ENCODE measurements at places on chromosomes 5 and 9.

DNA sequence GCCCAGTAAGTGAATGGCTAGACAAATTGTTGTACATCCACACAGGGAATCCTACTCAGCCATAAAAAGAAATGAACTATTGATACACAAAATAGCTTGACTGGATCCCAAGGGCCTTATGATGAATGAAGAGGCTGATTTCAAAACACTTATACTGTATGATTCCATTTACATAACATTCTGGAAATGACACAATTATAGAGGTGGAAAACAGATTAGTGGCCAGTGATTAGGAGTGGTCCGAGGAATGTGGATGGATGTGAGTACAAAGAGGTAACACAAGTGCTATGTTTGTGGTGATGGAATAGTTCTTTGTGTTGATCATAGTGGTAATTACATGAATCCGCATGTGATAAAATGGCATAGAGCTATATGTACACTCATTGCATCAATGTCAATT lies 4.7 kb upstream of the UBLCP1 start:
- DNase-seq = no peak

- no peak for DNase-seq
Measured at GRCh38 chr9:79657891-79658290, 86.1 kb downstream of the TLE4 start.

DNA sequence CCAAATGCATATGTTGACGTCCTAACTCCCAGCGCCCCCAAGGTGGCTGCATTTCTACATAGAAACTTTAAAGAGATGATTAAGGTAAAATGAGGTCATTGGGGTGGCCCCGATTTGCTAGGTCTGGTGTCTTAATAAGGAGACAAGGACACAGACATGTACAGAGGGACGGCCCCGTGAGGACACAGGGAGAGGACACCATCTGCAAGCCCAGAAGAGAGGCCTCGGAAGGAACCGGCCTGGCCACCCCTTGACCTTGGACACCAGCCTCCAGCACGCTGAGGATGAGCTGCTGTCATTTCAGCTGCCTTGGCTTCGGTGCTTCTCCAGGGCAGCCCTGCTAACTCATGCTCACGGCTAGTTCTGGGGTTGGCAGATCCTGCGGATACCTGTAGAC lies 73.2 kb downstream of the MRPL36 start:
- no peak for DNase-seq

- peak; percentile 15 for DNase-seq
Measured at GRCh38 chr5:99058466-99058865, 129.7 kb upstream of the CHD1 start.

DNA sequence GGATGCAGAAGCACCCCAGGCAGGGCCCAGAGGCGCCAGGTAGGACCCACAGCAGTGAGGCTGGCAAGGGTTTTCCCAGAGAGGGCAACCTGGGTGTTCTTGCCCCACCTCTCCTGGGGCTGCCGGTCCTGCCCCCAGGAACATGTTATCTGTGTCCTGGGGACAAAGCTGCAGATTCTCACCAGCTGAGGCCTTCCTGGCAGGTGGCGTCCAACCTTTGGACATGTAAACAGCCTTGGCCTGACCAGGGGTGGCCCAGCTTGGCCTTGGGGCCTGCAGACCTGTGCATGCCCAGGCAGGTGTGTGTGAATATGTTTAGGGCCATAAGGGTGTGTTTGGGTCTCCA lies 101.8 kb upstream of the LARP1 start:
- no peak for DNase-seq

All from IMR-90 (cell line).